ENCODE measurements at places on chromosomes 11 and 22. TPM values are rescaled to one million over a fixed set of nuclear protein-coding genes. Genes with fewer than 3 reads are reported as not detected.
A peak's percentile ranks its signal among the peaks of the same experiment; 100 is the strongest.

- H3K36me3 ChIP-seq: no peaks in the 10 kb centered on the region
- no peak for DNase-seq
- no peaks in the 10 kb centered on the region for H3K4me1 ChIP-seq
- H3K4me3 ChIP-seq: no peak overlapping the region
Observed at GRCh38 chr22:26901198-26901816, 243.9 kb downstream of the MIAT start.

DNA sequence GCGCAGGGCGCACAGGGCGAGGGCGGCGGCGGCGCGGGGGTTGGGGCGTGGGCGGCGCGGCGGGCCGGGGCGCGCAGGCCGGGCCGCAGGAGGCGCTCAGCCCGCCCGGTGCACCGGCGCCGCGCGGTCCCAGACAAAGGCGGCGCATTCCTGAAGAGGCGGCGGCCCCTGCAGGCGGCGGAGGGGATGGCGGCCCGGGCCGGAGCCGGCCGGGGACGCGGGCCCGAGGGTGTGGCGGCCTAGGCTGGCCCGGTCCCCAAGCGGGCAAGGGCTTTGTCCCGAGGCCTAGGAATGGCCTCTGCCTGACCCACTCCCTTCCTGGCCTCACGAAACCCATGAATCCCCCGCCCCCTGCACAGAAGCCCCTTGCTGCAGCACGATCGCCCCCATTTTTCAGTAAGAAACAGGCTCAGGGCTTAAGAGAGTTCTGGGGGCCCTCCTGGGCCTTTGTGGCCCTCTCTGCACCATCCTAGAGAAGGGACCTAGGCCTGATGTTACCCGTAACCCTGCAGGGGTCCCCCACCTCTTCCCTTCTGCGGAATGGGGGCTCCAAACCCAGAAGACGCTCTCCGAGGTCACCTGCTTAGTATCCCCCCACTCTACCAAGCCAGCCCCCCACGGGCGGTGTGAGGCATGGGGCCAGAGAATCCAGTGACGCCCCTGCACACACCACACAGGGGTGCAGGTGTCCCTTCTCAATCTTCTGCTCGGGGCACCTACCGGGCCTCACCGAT, at the start of gene RTN4R:
TSS of gene RTN4R (minus strand) at position 40 of the 734 bp plus-strand sequence. CDS start 226 bp downstream, outside the sequence.
- no peak within 1 kb of the TSS for H3K27ac ChIP-seq
- H3K4me1 ChIP-seq: no peaks in the 10 kb centered on the region
- no peaks in the 10 kb centered on the region for H3K36me3 ChIP-seq
- H3K4me3 ChIP-seq: peak within 1 kb of the TSS; percentile 45
- peak; percentile 56 for DNase-seq

MYBPC3 gene
- not detected for total RNA-seq

- H3K36me3 ChIP-seq: peaks cover 16% of the 10 kb centered on the region
- H3K4me3 ChIP-seq: no peak overlapping the region
- H3K27me3 ChIP-seq: no peaks in the 10 kb centered on the region
- peaks cover 5% of the 10 kb centered on the region for H3K4me1 ChIP-seq
- no peak for DNase-seq
Observed at GRCh38 chr11:68468217-68468828, 7.8 kb downstream of the PPP6R3 start.

C1QTNF4 gene
- total RNA-seq: 0.22 TPM

PGA5 gene
- not detected for total RNA-seq

DNA sequence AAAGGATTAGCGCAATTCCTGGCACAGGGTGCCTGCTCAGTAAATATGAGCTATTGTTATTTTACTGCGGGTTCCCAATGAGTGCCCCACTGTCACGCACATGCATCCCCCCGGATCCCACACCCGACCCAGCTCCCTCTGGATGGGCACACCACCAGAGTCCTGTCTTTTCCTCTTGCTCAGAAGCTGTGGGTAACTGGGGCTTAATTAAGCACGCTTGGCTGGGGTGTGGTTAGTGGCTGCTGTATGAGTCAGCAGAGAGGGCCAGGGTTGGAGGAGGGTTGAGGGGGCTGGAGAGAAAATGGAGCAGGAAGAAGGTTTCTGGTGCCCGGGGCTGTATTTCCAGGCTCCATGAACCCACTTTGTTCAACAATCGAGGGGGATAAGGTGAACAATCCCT, 30.3 kb upstream of the NECTIN1 start:
- peaks cover 13% of the 10 kb centered on the region for H3K4me1 ChIP-seq
- DNase-seq: peak; percentile 60
- H3K27ac ChIP-seq: no peak overlapping the region
- H3K27me3 ChIP-seq: peaks cover 34% of the 10 kb centered on the region

LRP4 gene
- total RNA-seq: 9.6 TPM

DNA sequence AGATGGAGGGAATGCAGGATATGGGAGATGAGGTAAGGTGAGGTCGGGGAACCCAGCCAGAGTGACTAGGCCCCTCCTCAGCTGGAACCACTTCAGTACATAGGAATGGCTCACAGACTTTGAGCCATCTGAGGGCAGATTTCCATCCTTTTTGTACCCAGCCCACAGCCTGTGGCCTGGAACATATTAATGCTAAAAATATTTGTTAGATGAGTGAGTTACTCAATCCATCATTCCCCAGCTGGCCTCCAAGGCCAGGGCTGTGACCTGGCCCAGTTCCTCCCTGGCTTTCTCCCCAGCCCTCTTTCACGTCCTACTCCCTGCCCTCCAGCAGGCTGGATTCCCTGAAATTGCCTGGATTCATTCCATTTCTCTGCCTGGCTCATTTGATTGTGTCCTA, 57.2 kb upstream of the PRDM11 start:
- H3K4me3 ChIP-seq: no peak overlapping the region
- H3K27ac ChIP-seq: no peak overlapping the region

MN1 gene
- 9.1 TPM for total RNA-seq

DNA sequence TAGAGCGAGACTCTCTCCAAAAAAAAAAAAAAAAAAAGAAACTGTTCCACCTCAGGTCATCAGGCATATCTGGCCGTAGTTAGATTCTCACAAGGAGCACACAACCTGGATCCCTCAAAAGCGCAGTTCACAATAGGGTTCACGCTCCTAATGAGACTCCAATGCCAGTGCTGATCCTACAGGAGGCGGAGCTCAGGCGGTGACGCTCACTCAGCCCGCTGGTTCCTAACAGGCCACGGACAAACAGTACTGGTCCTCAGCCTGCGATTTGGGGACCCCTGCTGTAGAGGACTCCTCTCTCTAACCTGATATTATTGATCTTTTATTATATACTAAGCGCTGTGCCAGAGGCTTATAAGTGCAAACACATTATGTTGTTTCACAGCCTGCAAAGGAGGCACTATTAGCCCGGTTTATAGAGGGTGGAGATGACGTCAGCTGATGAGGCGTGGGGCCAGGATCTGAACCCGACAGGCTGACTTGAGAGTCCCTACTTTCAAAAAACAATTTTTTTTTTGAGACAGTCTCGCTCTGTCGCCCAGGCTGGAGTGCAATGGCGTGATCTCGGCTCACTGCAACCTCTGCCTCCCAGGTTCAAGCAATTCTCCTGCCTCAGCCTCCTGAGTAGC, 4.9 kb upstream of the MAFF start:
- H3K4me1 ChIP-seq: peaks cover 20% of the 10 kb centered on the region
- H3K36me3 ChIP-seq: no peaks in the 10 kb centered on the region
- H3K27ac ChIP-seq: no peak overlapping the region

DNA sequence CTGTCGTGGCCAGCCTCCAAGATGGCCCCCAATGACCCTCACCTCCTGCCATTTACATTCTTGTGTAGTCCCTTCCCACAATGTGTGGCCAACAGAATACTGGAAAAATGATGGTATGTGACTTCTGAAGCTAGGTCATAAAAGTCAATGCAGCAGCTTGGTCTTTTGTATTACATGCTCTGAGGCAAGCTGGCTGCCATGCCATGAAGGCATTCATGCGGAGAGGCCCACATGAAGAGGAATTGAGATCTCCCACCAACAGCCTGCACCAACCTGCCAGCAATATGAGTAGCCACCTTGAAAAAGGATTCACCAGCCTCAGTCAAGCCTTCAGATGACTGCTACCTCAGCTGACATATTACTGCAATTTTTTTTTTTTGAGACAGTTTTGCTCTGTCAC, 4.6 kb downstream of the MRTFA start:
- peaks cover 27% of the 10 kb centered on the region for H3K4me1 ChIP-seq
- no peaks in the 10 kb centered on the region for H3K27me3 ChIP-seq
- no peak for DNase-seq
- no peak overlapping the region for H3K27ac ChIP-seq

DNA sequence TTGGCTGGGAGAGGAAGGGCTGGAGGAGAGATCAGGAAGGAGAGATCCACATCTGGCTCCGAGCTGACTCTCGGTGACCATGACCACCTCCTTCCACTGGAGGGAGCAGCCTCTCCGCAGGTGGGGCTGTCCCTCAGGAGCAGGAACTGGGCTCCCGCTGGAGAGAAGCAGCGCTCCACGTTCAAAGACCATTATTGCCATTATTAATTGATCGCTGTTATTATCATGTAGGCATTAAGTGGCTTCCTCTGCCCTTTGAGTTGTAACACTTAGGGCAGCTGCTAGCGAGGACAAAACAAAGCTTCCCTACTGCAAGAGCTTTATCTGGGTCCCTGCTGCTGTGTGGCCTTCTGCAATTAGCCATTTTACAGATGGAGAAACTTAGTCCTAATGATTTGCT, 251.9 kb downstream of the ST3GAL4 start:
- H3K36me3 ChIP-seq: no peaks in the 10 kb centered on the region
- H3K4me3 ChIP-seq: no peak overlapping the region
- peak; percentile 55 for DNase-seq
- no peak overlapping the region for H3K27ac ChIP-seq
- no peaks in the 10 kb centered on the region for H3K4me1 ChIP-seq

DNA sequence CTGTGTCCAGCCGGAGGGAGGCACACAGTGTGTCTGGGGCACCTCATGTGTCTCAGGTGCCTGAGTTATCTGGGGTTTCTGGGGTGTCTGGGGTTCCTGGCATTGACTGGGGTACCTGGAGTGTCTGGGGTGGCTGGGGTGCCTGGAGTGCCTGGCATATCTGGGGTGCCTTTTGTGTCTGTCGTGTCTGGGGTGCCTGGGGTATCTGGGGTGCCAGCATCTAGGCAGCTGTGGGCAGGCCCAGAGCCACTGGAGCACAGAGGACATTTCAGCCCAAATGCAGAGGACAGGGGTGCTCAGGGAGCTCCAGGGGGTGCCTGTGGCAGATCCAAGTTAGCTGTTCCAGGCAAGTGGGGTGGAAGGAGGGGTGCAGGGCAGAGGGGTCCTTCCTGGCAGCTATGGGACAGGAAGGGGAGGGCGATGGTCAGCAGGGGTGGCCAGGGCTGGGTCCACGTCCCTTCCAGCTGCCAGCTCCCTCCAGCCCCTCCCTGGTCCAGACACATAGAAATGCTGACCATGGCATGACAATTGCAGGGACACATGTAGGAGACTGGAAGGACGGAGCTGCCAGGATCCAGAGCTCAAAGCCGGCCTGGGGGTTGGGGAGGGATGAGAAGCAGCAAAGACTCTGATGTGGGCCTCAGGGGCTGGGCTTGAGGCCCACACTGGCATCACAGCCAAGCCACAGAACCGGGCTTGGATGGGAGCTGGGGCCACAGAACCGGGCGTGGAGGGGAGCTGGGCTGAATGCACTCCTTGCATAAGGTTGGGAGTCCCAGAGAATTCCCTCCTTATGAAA, 133.0 kb downstream of the BRD1 start:
- H3K4me1 ChIP-seq: no peaks in the 10 kb centered on the region
- H3K27ac ChIP-seq: no peak overlapping the region
- no peak for DNase-seq
- H3K4me3 ChIP-seq: no peak overlapping the region
- H3K36me3 ChIP-seq: no peaks in the 10 kb centered on the region
